ENCODE measurements at places on chromosomes 12 and 14.

- DNase-seq, result no peak
These were observed 269.2 kb downstream of the KSR2 start for GRCh38 chr12:117699575-117699974.

DNA sequence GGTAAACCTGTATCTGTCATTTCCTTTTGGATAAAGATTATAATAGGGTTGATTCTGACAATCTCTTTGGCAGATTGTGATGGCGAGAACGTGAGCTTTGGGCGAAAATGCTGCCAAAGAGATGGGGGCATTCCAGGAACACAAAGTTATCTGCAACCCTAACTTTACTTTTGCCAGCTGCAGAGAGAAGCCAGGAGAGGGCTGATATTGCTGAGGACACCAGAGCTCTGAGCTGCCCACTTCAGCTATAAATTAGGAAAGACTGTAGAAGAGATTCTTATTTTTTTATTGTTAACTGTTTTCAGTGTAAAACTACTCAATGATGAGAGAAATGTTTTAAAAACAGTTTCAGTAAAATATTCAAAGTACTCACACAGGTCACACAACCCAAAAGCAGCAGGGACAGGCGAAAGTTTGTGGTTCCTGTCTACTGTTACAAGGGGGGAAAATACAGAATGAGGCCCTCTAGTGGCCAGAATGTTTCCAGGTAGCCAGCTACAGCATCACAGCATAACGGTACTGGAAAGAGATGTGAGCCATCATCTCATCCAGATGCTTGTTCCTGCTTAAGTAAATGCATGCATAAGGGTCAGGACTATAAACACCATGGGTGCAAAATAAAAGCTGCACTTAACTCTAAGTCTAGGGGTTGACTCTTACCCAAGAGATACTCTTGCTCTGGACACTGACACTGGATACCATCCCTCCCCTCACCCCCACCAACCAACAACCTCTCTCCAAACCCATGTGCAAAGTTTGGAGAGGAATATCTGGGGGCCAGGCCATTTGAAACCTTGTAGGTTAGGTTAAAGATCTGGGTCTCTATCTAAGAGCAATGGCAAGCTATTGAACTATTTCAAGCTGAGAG lies 498.4 kb downstream of the RMST start:
- DNase-seq, result peak; percentile 24

DNA sequence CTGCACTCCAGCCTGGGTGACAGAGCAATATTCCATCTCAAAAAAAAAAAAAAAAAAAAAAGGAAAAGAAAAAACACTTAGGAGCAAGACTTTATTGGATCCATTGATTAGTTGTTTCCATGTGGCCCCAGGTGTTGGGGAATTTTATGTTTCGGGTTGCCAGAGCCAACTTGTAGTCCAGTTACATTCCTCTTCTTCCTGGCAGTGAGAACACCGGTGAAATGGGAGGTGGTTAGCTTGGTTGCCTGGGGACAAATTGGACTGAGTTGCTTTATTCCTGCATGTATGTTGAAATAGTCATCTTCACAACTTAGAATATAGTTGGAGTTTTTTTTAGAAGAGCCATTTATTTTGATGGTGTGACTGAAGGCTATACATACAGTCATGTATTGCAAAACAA lies 12.6 kb downstream of the RCOR1 start:
- DNase-seq, result no peak

GRCh38 chr12:109702111-109702841 lies 11.3 kb upstream of the FAM222A start:
- DNase-seq, result no peak

GRCh38 chr12:59182191-59182590 lies 261.9 kb upstream of the LRIG3 start:
- no peak for DNase-seq

DNA sequence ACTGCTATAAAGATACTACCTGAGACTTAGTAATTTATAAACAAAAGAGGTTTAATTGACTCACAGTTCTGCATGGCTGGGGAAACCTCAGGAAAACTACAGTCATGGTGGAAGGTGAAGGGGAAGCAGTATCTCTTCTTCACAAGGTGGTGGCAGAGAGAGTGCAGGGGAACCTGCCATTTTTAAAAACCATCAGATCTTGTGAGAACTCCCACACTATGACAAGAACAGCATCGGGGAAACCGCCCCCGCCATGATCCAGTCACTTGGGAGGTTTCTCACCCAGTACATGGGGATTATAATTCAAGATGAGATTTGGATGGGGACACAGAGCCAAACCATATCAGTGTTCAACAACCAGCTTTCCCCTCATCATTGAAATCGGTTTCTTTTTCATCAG lies 49.9 kb downstream of the AEBP2 start:
- no peak for DNase-seq

- DNase-seq, result no peak
These were observed 23.3 kb downstream of the RTRAF start for GRCh38 chr14:52012635-52013034.

DNA sequence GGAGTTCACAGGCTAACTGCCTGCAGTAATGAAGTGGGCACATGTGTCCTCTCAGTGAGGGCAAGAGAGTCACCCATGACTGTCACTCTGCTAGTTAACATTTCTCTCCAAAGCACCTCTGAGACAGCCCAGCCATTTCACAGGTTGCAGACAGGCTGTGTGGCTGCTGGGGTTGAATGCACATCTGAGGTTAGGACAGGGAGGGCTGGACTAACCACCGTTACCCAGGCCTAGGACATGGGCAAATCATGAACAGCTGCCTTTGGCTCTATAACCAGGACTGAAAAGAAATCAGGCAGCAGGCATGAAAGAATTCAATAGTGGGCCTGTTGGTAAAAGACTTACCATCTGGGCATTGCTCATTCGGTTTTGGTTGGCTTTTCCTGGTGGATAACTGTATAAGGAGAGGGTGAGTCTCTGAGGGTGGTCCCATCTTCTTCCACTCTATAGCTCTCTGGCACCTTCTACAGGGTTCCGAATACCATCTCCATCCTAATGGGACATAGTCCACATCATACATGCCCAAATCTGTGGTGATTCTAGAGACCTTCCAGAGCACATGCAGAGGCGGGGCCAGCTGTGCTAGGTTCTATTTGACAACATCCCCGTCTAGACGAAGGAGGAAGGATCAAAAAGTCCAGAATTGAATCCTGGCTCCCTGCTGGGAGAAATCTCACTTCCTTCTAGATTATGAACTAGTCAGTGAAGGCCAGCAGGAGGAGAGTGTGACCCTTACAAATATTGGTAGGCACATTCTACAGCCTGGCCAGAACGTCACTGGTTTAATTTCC lies 10.8 kb downstream of the CRACR2A start:
- DNase-seq, result no peak

GRCh38 chr12:71704920-71705319 lies 19.0 kb downstream of the TMEM19 start:
- no peak for DNase-seq

- no peak for DNase-seq
These were observed 193.3 kb upstream of the SYT1 start for GRCh38 chr12:78671295-78671694.

- no peak for DNase-seq
These were observed 237.4 kb upstream of the RGS6 start for GRCh38 chr14:71694591-71695530.

GRCh38 chr12:97275256-97275655 lies 187.3 kb upstream of the RMST start:
- DNase-seq, result no peak

DNA sequence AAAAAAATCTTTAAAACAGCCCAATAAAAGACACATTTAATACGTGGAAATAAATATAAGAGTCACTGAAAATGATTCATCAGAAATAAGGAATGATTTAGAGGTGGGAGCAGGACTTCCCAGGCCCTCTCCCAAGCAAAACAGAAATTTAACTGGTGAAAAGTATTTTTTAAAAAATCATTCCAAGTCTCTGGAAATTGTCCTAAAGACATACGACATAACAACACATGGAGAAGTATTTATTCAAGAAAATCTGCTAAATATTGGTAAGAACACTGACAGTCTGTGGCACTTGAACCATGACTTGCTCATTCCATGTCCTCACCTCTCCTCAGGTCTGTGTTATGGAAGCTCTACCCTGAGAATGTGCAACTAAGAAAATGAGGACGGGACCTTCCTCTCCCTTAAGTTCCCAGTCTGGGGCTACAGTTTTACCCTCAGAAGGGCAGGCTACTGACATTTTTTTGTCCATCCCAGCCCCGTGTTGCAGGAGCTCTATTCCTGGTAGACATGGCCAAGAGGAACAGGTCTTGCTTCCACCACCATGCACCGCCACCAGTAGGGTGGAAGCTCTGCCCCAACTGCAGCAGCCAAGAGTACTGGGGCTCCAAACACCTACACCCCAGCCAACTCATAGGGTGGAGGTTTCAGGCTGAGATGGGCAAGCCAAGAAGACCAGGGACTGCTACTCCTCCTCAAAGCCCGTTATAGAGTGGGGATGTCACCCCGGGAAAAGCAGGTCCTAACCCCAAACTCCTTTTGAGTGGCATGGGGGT lies 193.0 kb downstream of the CRADD start:
- DNase-seq, result no peak

GRCh38 chr12:2095878-2096277 lies 43.1 kb downstream of the CACNA1C start:
- no peak for DNase-seq

- DNase-seq, result no peak
These were observed 50.2 kb downstream of the KCNK13 start for GRCh38 chr14:90111895-90112534.

GRCh38 chr14:72917094-72917802 lies 9.0 kb upstream of the DCAF4 start:
- DNase-seq, result no peak

GRCh38 chr14:31387091-31387490 lies 33.3 kb downstream of the HEATR5A start:
- no peak for DNase-seq

DNA sequence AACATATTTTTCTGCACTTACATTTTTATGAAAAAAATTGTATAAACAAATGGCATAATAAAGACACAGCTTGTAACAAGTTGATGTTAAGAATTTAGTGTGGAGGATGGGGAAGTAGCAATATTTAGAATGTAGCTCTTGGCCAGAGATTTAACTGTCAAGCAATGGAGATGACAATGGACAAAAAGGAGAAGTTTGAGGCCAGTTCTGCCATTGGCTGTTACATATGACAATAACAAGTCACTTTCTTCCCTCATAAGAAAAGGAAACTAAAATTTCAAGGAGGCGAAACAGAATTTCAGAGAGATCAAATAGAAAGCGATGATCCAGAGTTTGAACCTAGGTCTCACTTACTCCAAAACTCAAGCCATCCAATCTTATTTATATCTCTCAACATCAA lies 122.8 kb upstream of the CCDC175 start:
- no peak for DNase-seq

DNA sequence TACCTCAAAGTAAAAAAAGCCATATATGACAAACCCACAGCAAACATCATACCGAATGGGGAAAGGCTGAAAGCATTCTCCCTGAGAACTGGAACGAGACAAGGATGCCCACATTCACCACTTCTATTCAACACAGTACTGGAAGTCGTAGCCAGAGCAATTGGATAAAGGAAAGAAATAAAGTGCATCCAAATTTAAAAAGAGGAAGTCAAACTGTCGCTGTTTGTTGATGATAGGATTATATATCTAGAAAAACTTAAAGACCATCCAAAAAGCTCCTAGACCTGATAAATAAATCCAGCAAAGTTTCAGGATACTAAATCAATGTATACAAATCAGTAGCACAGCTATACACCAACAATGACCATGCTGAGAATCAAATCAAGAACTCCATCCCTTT lies 5.2 kb downstream of the NDUFA12 start:
- DNase-seq, result no peak

- DNase-seq, result no peak
These were observed 353.4 kb downstream of the ADAMTS20 start for GRCh38 chr12:43198608-43199007.

DNA sequence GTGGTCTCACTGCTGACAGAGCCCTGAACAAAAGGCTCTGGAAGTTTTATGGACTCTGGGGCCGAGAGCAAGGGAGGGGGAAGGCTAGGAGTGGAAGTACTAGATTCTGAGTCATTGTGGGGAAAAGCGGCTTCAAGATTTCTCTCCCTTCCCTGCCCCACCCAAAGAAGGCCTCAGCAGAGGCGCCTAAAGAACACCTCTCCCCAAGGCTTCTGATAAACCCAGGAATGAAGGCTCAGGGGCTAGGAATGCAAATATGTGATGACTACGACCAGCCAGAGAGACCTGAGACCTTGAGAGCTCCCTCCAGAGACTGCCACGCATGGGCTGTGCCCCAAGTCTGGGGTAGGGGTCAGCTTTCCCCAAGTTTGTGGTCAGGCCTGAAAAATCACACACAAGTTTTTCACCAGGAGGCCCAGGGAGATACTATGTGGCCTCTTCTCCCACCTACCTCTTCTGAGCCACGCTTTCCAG lies 130.7 kb upstream of the HIF1A start:
- no peak for DNase-seq

DNA sequence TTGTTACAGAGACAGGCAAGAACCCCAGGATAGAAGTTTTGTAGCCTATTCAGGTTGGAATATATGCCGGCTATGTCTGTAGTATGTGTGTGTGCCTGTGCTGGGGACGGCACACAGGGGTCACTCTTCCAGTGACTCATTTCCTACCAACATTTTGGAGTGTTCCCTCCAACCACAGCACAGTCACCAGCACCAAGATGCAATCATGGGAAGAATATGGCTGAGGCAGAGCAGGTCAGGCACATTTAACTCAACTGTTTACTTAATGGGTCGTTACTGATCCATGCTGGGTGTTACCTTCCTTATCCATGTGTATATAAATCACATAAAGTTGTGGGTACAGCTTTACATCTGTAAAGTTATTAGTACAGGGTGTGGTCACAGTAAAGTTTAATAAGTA lies 178.3 kb downstream of the PRKD1 start:
- no peak for DNase-seq

GRCh38 chr12:1908758-1909157 lies 9.7 kb downstream of the CACNA2D4 start:
- DNase-seq, result no peak

GRCh38 chr12:110037315-110037714 lies 11.0 kb downstream of the C12orf76 start:
- no peak for DNase-seq

DNA sequence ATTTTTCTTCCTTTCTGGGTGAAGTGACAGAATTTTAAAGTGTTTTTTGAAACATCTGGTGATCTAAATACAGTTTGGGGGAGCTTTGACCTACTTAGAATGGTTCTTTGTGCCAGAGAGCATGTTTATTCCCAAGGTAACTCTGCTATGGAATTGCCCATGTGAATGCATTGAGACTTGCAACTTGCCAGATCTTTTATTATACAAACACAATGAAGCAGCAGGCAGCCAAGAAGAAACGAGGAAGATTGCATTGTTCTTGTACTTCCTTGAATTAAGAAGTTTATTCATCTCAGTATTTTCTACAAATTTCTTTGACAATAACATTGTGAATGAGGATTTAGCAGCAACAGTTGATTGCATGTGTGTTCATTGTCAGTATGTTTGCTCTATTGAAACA lies 55.5 kb downstream of the FGD4 start:
- no peak for DNase-seq

Measured in WERI-Rb-1 (cell line).